ENCODE measurements at places on chromosomes 6 and 20. TPM values are rescaled to one million over a fixed set of nuclear protein-coding genes. Genes with fewer than 3 reads are reported as not detected.
A peak's percentile ranks its signal among the peaks of the same experiment; 100 is the strongest.

- H3K4me3 ChIP-seq, result no peak overlapping the region
- H3K27me3 ChIP-seq, result peaks cover 31% of the 10 kb centered on the region
- H3K4me1 ChIP-seq, result peaks cover 3% of the 10 kb centered on the region
- no peaks in the 10 kb centered on the region for H3K36me3 ChIP-seq
- no peak overlapping the region for H3K27ac ChIP-seq
These were observed 233.8 kb downstream of the SIM1 start for GRCh38 chr6:100230953-100231316.

GRCh38 chr6:110545081-110545872, 68.9 kb upstream of the SLC22A16 start:
- peak overlapping the region; percentile 86 for H3K27ac ChIP-seq
- H3K27me3 ChIP-seq, result no peaks in the 10 kb centered on the region
- H3K4me3 ChIP-seq, result no peak overlapping the region
- DNase-seq, result no peak

DNA sequence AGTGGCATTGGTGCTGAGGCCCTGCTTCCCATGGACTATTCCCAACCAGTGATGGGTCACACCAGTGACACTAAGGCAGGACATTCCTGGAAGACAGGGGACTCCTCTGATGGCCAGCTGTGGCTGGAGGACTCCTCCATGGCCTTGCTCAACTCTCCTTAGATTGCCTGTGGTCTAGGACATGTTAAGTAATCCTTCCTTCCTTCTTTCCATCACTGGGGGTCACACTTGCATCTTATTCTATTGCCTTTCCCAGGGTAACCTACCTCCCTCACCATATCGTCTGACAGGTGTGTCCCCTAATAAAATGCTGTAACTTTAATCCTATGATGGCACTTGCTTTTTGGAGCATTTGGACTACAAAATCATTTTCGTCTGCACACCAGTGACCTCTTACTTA, 24.5 kb upstream of the HLA-A start:
- no peak for DNase-seq
- no peak overlapping the region for H3K27ac ChIP-seq
- no peaks in the 10 kb centered on the region for H3K36me3 ChIP-seq
- no peaks in the 10 kb centered on the region for H3K4me1 ChIP-seq
- no peak overlapping the region for H3K4me3 ChIP-seq
- H3K27me3 ChIP-seq, result peaks cover under 1% of the 10 kb centered on the region

DNA sequence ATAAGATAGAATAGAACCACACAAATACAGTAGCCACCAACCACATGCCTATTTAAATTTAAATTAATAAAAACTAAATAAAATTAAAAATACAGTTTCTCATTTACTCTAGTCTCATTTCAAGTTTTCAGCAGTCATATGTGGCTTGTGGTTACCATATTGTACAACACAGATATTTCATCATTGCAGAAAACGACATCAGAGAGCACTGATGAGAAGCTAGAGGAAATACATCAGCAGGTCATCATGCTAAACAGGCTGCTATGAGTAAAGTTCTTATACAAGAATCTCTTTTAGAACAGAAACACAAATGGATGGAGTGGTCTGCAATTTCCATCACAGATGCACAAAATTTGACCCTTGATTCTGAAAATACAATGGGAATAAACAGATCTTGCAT, 36.6 kb downstream of the TBC1D32 start:
- H3K36me3 ChIP-seq, result peaks cover 8% of the 10 kb centered on the region
- peaks cover 5% of the 10 kb centered on the region for H3K4me1 ChIP-seq
- no peak overlapping the region for H3K4me3 ChIP-seq
- H3K27me3 ChIP-seq, result no peaks in the 10 kb centered on the region
- DNase-seq, result no peak
- no peak overlapping the region for H3K27ac ChIP-seq

- H3K36me3 ChIP-seq, result peaks cover 9% of the 10 kb centered on the region
- H3K4me3 ChIP-seq, result no peak overlapping the region
- no peak overlapping the region for H3K27ac ChIP-seq
These were observed 114.4 kb downstream of the SLC23A2 start for GRCh38 chr20:4886771-4887527.

- H3K4me1 ChIP-seq, result peaks cover 5% of the 10 kb centered on the region
- H3K4me3 ChIP-seq, result no peak overlapping the region
- H3K36me3 ChIP-seq, result no peaks in the 10 kb centered on the region
- no peak for DNase-seq
These were observed 11.5 kb upstream of the MPC1 start for GRCh38 chr6:166394036-166394892.

GRCh38 chr6:33976437-33977360, 169.2 kb downstream of the GRM4 start:
- H3K27ac ChIP-seq, result no peak overlapping the region
- H3K4me1 ChIP-seq, result peaks cover 9% of the 10 kb centered on the region
- peak overlapping the region; percentile 39 for H3K4me3 ChIP-seq
- no peak for DNase-seq
- H3K27me3 ChIP-seq, result peaks cover 48% of the 10 kb centered on the region

GRCh38 chr20:1207293-1207878, 4.1 kb downstream of the C20orf202 start:
- H3K4me1 ChIP-seq, result peaks cover 2% of the 10 kb centered on the region
- no peak overlapping the region for H3K27ac ChIP-seq
- no peak overlapping the region for H3K4me3 ChIP-seq

DNA sequence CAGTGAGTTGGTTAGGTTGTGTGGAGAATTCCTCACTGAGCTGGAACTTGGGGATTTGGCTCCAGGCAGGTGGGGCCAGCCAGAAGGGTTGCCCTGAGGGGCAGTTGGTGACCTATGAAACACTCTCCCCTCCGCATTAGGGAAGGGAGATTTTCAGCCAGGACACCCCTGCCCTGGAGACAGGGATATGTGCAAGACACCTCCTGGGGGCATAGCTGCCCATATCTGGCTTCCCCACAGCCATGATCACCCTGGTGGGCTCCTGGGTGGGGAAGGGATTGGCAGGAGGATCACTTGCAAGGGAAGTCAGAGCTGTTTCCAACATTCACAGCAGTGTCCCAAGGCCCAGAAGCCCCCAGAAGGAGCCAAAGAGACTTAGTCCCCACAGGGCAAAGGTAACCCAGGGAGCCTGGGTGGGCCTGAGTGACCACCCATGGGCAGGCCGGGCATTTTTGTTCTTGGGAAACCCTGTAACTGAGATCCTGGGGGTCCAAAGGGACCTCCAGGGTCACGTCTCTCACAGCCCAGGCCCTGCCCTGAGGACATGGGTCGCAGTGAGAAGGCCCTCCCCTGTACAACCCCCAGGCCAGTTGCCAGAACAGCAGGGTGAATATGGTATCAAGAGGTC, 145.8 kb downstream of the MRPL14 start:
- H3K4me3 ChIP-seq, result no peak overlapping the region
- no peaks in the 10 kb centered on the region for H3K36me3 ChIP-seq
- peaks cover 4% of the 10 kb centered on the region for H3K4me1 ChIP-seq
- peaks cover 64% of the 10 kb centered on the region for H3K27me3 ChIP-seq
- no peak overlapping the region for H3K27ac ChIP-seq
- DNase-seq, result no peak

The LIME1 gene
- 156 TPM for total RNA-seq

The STX11 gene
- 26.7 TPM for total RNA-seq

The COL9A1 gene
- total RNA-seq, result not detected

The ASIP gene
- total RNA-seq, result not detected

The PRR18 gene
- total RNA-seq, result not detected

Measured in T-helper 17 cell (primary cell).